ENCODE measurements at places on chromosomes 3 and 15.

GRCh38 chr15:78263351-78263781 is 996 bp upstream of the DNAJA4 start:
- no peak for DNase-seq

- DNase-seq = no peak
Measured at GRCh38 chr3:197270558-197271317, 27.7 kb downstream of the DLG1 start.

GRCh38 chr15:66704803-66705153 is 2.7 kb downstream of the SMAD6 start:
- no peak for DNase-seq

GRCh38 chr3:37912052-37912733 is 50.5 kb downstream of the CTDSPL start:
- DNase-seq = no peak

- no peak for DNase-seq
Measured at GRCh38 chr3:159165961-159166360, 364.1 kb downstream of the MFSD1 start.

DNA sequence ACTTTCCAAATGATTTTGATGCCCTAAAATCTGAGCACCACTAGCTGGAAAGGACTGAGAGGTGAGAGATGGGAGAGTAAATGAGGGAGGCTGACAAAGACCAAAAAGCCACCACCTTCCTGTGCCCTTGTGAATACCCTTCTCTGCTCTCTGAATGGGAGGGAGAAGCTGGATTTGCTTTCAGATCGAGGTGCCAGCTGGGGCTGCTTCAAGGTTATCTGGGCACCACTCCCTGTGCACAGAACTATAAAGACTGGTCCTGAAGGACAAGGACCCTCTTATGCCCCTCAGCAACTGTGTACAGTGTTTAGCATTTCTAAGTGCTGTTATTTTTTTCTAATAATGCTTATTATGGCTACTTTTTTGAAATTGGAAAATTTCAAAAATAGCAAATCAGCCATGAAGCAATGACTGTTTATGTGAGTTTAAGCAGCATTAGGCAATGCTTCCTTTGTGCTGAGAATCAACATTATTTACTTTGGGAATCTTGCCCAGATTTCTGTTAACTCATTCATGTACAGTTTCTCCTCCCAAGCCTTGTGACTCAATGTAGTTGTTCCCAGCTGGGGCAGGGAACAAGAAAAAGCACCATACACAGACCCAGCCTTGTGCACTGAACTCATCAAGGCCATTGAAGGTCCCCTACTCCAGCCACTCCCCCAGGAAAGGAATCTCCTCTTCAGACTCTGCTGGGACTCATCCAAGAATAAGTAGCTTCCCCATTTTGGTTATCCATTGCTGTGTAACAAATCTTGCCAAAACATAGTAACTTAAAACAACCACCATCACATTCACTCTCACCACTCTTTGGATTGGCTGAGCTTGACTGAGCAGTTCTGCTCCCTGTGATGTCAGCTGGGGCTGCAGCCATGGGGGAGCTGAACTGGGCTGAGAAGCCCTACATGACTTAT is 37.3 kb upstream of the CDV3 start:
- DNase-seq = no peak

DNA sequence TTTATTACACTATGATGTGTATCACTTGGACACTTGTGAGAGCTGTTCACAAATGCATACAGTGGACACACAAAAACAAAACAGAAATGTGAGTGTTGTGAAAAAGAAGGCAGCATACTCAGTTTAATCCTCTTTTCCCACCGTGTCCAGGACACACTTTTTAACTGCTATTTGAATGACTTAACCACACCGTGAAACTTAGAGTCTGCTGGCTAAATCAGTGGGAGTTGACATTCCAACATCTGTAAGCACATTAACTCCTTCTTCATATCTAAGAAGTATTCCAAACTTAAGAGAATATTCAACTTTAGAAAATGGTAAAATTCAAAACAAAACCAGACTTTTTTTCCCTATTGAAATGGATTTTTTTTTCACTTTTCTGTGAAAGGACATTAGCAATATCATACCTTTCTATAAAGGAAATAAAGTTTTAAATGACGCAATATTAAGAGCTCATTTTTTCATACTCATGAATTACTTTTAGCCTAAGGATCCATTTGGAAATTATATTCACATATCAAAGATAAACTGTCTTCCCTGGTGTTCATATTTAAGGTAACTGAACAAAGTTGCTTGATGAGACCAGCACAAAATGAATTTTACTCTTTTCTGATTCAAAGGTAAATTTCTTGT is 316.6 kb downstream of the RBMS3 start:
- DNase-seq = no peak

DNA sequence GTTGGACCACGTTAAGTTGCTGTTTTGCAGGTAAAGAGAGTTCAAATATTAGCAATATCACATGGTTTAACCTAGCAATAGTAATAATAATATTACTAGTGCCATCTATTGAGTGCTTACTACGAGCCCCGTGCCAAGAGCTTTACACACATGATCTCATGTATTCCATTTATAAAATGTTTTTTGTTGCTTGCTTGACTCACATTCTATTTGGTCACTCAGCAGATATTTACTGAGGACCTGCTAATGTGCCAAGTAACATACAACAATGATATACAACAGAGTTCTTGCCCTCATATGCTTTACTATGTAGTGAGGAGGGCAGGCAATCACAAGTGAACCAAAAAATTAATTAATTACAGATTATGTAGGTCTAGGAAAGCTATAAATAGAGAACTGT is 36.7 kb downstream of the CTDSPL start:
- DNase-seq = no peak

Data from stimulated activated CD8-positive, alpha-beta memory T cell treated with anti-CD3 and anti-CD28 coated beads, Interleukin-7, amount 100 ng/mL, for 1 hour (primary cell).